ENCODE measurements at places on chromosomes 4 and X. TPM values are rescaled to one million over a fixed set of nuclear protein-coding genes. Genes with fewer than 3 reads are reported as not detected.

Gene ADH1A
- total RNA-seq: not detected

Gene USP27X
- total RNA-seq: 3.4 TPM

Gene LAS1L
- 69.2 TPM for total RNA-seq

Gene ODAPH
- total RNA-seq: not detected

Gene GPM6B
- total RNA-seq: 0.03 TPM

Gene CT45A5
- total RNA-seq: 0.26 TPM

Gene PPARGC1A
- 0.06 TPM for total RNA-seq

Gene HTN1
- not detected for total RNA-seq

Gene SSX2
- total RNA-seq: not detected

Gene USP51
- total RNA-seq: 0.49 TPM

Gene CXCL3
- total RNA-seq: 7.2 TPM

Gene GLRA3
- not detected for total RNA-seq

Gene MAGEA9B
- not detected for total RNA-seq

Gene CLDN34
- not detected for total RNA-seq

Gene ETFDH
- 6.8 TPM for total RNA-seq

Gene ADRA2C
- 11.5 TPM for total RNA-seq

Gene CD38
- total RNA-seq: 7.6 TPM

All from A549 treated with RU486 at 1 μM for 4 hours (cell line).